RPMI7951 (cell line): ENCODE measurements at places on chromosomes 2 and 18. TPM values are rescaled to one million over a fixed set of nuclear protein-coding genes. Genes with fewer than 3 reads are reported as not detected.
A peak's percentile ranks its signal among the peaks of the same experiment; 100 is the strongest.

HNRNPA3 gene
- total RNA-seq, result 47.2 and 54.2 TPM in 2 replicates

HOXD12 gene
- not detected in 2 replicates for total RNA-seq

LYG2 gene
- not detected in 2 replicates for total RNA-seq

CELF4 gene
- total RNA-seq, result not detected in 2 replicates

CTDP1 gene
- 6.2 and 8.3 TPM in 2 replicates for total RNA-seq

ERCC3 gene
- total RNA-seq, result 43.1 and 45.1 TPM in 2 replicates

CD226 gene
- total RNA-seq, result 0.12 and 0.49 TPM in 2 replicates

DNA sequence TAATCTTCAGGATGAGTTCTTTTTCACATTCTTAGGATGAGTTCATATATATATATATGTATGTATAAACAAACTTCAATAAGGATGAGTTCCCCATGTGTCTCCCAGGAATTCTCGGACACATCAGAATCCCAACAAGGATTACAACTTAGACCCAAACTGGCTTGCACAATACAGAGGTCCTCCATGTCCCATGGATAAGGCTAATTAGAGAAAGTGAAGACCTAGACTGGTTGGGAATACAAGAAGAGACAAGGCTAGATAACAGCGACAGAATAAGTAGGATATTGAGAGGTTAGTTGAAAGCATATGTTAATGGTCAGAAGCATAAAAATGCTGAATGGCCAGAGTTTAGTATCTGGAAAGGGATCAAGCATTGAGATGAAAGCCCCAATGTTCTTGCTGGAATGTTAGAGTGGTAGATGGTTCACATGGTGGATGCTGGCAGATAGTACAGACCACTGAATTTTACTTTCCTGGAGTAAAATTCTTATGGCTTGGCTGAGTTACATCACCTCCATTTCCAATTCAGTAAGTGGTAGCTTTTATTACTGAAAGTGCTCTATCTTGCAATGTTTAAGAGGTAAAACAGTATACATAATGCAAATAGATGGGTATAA, 154.9 kb upstream of the EPHA4 start:
- DNase-seq, result no peak

DNA sequence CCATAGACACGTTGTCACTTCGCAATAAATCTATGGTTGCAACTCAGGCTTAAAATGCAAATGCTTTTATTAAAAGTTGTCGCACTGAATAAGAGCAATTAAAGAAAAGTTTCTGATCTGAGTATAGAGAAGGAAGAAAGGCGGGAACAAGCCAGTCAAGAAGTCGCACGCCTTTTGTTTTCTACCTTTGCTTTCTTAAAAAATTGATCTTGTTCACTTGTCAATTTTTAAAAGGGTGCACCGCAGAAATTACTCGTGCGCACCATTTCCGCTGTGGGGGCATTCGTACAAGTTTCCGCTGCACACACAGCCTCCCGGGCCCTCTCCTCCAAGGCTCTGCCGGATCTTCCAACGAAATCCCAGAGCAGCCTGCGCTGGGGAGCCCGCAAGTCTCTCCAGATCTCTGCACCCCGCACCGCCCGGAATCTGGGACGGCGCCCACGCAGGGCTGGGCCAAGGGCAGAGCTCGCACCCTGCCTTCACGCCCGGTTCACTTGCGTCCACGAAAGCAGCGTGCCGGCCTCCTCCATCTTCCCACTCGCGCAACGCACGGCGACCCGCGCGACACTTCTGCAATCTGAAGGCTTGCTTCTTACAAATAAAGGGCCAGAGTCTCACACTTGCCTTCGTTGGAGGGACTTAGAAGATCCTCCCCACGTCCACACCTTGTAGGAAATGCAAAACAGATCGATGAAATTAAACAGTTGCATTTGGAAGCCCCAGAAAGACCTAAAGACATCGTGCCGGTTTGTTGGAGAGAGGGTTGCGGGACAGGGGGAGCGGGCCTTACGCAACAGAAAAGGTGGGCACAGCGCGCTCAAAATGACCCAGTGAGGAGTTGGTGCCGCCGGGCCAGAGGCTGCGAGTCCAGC, 2.6 kb upstream of the SALL3 start:
- no peak for DNase-seq

GRCh38 chr2:27885661-27886060, 4.5 kb downstream of the RBKS start:
- no peak for DNase-seq

GRCh38 chr2:241953324-241953928, 83.9 kb downstream of the RTP5 start:
- no peak for DNase-seq

DNA sequence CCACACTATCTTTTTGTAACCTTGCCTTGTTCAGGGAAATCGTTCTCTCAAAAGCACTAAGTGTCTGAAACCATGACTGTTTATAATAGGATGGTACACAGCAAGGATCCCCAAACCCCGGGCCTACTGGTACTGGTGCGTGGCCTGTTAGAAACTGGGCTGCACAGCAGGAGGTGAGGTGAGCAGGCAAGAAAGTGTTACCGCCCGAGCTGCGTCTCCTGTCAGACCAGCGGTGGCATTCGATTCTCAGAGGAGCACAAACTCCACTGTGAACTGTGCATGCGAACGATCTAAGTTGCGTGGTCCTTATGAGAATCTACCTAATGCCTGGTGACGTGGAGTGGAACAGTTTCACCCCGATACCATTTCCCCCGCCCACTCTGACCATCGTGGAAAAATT, 81.8 kb upstream of the KCNJ3 start:
- DNase-seq, result no peak

DNA sequence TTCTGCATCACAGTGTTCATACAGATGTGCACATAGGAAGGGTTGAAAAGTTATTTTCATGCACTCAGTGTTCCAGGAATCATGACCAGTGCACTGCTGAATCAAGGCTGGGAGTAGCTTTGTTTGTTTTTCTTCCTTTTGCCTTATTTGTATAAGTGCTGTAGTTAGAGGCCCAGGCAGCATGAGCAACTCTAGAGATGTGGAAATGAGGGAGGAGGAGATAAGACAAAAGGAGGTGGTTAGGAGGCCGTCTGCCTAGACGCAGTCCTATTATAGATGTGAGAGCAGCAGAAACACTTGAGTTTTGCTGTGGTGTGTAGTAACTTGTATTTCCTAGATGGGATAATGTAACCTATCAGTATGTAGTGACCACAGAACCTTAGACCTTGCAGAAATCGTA, 264.3 kb upstream of the RASGRP3 start:
- peak; percentile 75 for DNase-seq

- DNase-seq, result no peak
Observed at GRCh38 chr2:127840893-127841292, 17.1 kb downstream of the POLR2D start.

DNA sequence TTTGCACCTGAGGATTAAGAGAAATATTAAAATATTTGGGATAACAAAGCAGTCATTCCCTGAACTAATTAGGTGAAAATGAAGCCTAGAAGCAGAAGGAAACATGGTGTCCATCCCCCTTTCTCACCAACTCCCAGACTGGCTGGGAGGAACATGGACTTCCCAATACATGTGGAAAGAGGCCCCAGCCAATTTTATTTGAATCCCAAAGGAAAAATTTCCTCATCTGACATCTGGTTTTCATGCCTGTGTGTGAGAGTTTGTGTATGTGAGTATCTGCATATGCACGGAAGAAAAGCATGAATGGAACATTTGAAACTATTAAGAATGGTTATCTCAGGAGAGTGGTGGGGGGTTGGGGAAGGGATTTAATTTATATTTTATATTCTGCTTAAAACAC, 84.3 kb downstream of the COPS8 start:
- peak; percentile 52 for DNase-seq

- DNase-seq, result peak; percentile 45
Observed at GRCh38 chr2:206198677-206199076, 39.0 kb downstream of the EEF1B2 start.

DNA sequence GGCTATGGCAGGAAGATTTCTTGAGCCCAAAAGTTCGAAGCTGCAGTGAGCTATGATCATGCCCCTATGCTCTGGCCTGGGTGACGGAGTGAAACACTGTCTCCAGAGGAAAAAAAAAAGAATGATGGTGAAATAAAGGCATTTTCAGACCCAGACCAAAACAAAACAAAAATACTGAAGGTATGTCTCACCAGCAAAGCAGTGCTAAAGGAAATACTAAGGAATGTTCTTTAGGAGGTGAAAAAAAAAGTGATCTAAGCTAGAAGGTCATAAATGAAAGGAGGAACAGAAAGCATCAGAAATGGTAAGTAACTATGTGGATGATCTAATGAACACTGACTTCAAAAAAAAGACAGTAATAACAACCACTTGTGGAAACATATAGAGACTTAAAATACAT, 18.7 kb downstream of the SS18 start:
- DNase-seq, result no peak

GRCh38 chr2:165208094-165208493, 4.2 kb upstream of the SCN3A start:
- no peak for DNase-seq

DNA sequence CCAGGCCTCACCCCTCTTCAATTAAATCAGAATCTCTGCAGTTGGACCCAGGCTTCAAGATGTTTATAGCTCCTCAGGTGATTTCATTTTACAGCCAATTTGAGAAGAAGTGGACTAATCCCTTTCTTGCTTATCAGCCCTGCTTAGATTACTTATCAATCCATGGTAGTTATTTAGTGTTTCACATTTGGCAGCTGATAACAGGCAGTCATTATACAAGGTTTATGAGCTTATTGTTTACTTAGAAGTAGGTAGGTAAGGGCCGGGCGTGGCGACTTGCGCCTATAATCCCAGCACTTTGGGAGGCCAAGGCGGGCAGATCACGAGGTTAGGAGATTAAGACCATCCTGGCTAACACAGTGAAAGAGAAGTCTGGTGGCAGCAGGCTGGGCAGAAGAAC, 237.5 kb downstream of the CTNNA2 start:
- DNase-seq, result no peak
